ENCODE measurements at places on chromosomes 7 and 10.
A peak's percentile ranks its signal among the peaks of the same experiment; 100 is the strongest.

GRCh38 chr10:76044751-76045150 lies 613.3 kb downstream of the LRMDA start:
- DNase-seq = no peak

DNA sequence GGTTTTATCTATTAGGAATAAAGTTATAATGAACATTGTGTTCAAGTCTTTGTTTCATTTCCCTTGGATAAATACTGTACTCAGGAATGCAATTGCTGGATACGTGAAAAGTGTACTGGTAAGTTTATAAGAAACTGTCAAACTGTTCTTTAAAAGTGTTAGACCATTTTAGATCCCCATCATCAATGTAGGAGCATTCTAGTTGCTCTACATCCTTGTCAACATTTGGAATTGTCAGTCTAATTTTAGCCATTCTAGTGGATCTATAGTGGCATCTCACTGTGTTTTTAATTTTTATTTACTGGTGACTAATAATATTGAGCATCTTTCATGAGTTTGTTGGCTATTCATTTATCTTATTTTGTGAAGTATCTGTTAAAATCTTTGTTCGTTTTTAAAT lies 354.0 kb upstream of the NRP1 start:
- DNase-seq = no peak

DNA sequence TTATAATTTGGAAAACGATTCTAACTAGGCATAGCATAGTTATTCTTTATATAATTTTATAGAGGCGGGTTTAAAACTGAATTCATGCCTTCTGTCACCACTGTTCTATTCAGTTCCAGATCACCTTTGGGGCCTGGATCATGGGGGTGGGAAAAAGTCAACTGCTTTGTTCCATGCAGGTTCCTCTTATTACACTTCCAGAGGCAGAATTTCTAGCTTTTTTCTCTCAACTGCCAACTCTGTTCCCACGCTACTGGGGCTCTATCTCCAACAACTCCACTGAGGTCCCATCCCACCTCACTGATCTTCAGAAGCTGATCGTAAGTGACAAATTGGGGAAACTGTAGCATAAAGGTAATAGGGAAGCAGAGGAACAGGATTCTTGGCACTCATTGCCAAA lies 283.6 kb upstream of the IMMP2L start:
- no peak for DNase-seq

- DNase-seq = no peak
Observed at GRCh38 chr7:82714883-82715282, 271.3 kb upstream of the CACNA2D1 start.

DNA sequence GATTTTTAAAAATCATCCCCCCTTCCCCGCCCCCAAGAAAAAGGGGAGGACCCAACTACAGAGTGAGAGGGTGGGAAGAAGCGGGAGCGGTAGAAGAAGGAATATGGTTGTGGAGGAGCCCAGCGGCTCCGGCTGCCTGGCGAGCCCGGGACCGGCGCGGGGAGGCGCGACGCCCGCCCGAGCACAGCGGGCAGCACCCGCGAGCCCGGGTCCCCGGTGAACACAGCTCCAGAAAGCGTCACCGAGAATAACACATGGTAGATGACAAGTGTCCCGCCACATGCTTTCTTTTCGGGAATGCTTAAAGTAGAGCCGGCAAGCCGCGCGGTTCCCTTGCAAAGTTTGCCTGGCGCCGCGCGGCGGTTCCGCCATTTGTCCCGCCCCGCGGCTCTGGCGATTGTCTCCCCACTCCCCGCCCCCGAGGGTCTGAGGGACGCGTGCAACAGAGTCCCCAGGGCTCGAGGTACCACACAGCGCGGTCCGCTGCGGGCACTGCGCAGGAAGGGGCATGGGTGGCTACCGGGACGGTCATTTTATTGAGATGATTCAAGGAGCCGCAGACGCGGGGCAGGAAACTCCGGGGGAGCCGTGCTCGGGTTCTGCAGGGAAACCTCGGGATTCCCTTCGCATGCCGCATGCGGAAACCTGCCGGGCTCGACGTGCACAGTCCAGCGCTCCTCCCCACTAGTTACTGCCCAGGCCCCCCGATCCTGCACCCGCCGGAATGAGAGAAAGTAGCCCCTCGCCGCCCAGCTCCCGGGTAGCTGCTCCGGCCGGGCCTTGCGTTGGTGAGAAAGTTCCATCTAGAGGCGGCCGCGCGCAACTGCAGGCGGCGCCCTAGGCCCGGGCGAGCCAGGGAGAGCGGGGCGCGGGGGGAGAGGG lies 781 bp upstream of the GRM8 start:
- DNase-seq = peak; percentile 83

- no peak for DNase-seq
Observed at GRCh38 chr10:128759174-128759573, 633.0 kb upstream of the MKI67 start.

DNA sequence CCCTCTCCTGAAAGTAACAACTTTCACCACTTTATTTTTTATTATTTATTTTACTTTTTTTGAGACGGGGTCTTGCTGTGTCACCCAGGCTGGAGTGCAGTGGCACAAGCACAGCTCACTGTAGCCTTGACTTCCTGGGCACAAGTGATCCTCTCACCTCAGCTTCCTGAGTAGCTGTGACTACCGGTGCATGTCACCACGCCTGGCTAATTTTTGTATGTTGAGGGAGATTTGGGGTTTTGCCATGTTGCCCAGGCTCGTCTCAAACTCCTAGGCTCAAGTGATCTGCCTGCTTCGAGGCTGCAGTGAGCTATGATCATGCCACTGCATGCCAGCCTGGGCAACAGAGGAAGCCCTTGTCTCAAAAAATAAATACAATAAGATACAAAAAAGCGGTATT lies 14.9 kb upstream of the SLIT1 start:
- no peak for DNase-seq

DNA sequence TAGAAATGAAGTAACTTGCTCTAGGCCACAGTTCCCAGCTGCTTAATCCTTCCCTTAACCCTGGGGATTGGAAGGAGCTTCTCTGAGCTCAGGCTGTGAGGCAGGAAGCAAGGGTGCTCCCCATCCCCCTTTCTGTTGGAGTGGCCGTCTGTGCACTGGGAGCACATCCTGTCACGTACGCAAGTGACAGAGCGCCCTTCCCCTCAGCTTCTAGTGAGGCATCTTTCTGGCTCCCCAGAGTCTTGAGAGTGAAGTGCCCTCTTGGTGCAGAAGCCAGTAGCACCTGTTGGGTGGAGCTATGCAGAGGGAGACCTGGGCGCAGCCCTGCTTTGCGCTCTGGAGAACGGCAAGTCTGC lies 47.8 kb downstream of the SHH start:
- no peak for DNase-seq

GRCh38 chr10:101767966-101768790 lies 7.7 kb downstream of the FGF8 start:
- DNase-seq = no peak

DNA sequence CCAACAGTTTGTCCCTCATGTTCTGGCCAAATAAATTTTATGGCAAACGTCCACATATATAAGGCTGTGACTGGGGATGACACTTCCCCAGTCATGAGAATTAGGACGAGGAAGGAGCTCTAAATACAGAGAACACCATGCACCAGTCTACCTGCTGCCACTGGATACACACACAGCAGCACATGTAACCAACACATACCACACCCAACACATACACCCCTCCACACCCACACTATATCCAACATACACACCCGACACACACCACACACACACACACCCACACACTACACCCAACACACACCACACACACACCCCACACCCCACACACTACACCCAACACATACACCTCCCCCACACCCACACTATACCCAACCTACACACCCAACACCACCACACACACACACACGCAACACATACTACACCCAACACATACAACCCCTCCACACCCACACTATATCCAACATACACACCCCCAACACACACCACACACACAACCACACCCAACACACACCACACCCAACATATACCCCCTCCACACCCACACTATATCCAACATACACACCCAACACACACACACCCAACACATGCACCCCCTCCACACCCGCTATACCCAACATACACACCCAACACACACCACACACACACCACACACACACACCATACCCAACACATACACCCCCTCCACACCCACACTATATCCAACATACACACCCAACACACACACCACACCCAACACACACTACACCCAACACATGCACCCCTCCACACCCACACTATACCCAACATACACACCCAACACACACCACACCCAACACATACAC lies 74.1 kb downstream of the HIPK2 start:
- DNase-seq = no peak

- DNase-seq = no peak
Observed at GRCh38 chr7:38147005-38147404, 31.0 kb upstream of the STARD3NL start.

- peak; percentile 27 for DNase-seq
Observed at GRCh38 chr7:45073786-45074527, 14.8 kb downstream of the NACAD start.

DNA sequence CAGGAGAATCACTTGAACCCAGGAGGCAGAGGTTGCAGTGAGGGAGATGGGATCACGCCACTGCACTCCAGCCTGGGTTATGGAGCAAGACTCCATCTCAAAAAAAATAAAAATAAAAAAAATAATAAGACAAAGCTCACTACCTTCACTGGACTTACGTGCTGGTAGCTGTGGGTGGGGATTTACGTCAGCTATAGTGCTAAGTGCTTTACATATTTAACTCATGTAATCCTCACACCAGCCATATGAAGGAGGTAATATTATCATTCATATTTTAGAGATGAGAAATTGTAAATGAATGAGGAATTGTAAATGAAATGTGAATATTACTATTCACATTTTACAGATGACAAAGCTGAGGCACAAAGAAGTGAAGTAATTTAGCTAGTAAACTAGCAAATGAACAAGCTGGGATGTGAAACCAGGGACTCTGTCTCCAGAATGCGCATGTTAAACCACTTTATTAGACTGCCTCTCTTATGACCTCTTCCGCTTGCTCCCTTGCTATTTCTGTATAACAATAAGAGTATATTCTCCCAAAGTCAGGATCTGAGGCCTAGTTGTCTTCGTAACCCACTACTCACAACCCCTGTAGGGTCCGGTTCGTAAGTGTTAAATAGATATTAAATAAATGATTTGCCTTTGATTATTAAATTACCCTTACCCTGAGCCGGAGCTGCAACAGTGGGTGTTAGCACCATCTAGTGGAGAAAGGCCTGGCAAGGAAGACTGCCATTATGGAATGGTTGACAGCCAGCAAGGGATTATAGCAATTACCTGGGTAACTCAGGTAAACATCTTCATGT lies 70.2 kb downstream of the HTR7 start:
- DNase-seq = no peak

- no peak for DNase-seq
Observed at GRCh38 chr7:116229366-116229765, 19.0 kb downstream of the TES start.

DNA sequence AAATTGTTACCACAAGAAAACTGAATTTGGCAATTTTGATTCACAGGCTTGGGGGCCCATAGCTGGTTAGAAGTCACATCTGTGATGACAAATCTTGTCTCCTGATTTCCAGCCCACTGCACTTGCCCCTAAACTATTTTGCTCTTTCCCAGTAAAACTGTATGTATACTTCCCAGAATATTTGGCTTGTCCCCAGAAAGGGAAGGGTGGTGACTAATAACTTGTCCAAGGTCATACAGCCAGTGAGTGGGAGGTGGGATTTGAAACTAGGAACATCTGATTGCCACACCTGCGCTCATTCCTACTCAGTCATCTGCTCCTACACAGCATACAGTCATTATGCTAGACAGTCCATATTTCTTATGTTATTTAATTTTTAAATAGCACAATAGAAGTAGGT lies 304.5 kb downstream of the SDHAF3 start:
- no peak for DNase-seq

GRCh38 chr7:29539471-29539870 lies 24.2 kb upstream of the PRR15 start:
- no peak for DNase-seq

- DNase-seq = no peak
Observed at GRCh38 chr7:139362302-139362701, 2.6 kb downstream of the LUC7L2 start.

- peak; percentile 74 for DNase-seq
Observed at GRCh38 chr7:73811760-73812168, 19.0 kb upstream of the CLDN4 start.

GRCh38 chr7:36058020-36058592 lies 94.9 kb upstream of the EEPD1 start:
- peak; percentile 44 for DNase-seq

- DNase-seq = no peak
Observed at GRCh38 chr10:73635781-73636180, 5.5 kb downstream of the MYOZ1 start.

- no peak for DNase-seq
Observed at GRCh38 chr10:27413387-27413786, 90.7 kb upstream of the RAB18 start.

DNA sequence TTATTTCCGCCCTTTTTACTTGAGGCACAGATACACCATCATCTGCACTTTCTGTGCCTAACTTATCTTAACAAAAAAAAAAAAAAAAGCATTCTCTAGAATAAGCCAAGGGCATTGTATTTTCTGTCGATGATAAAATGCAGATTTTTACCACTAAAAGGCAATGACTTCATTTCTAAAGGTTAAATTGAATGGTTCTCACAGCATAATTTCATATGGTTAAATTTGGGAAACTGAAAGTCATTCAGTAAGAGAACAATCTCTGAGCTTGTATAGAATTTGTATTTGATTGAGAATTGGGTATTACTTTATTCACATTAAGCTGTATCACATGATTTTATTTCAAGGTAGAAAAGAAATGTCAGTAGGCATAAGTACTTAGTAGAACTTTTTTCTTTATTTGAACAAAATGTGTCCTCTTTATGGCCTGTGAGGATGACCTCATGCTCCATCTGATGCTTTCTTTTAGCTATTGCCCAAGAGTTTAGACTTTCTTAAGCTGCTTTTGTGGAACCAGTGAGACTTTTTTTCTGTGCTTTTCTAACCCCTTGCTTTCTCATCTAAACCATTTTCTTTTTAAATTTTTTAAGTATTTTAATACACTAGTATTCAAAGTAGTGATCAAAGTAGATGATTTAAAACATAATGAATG lies 110.3 kb downstream of the LRRC4 start:
- no peak for DNase-seq

DNA sequence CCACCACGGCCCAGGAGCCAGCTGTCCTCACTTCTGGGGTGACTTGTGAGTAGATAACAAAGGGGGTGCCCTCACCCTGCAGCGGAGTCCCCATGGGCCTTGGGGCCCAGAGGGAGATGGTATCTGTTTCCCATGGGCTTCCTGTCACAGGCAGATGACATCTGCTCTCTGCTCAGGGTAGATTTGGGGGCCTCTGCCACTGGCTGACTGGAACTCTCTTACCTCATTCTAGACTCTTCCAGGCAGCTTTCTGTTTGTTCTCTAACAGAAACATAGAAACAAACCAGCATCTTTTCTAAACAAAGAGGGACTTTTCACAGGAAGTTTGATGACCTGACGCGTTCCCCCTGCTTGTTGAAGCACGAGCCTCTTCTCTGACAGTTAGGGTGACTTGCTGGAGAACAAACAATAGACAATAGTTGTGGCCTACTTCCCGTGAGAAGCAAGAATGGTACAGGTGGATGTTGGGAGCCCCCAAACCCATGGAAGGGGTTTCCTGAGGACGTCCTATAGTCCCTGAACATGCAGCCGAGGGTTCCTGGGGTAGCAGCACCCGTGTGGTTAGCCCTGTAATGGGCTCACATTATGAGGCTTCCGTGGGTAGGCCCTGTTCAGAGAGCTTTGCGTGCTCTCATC lies 61.6 kb downstream of the GRK5 start:
- DNase-seq = peak; percentile 80

- DNase-seq = no peak
Observed at GRCh38 chr7:121344093-121344492, 15.3 kb downstream of the WNT16 start.

All from GM13977 (cell line).